Amniotic epithelial cell (primary cell): ENCODE measurements at places on chromosomes 6 and 20.

DNA sequence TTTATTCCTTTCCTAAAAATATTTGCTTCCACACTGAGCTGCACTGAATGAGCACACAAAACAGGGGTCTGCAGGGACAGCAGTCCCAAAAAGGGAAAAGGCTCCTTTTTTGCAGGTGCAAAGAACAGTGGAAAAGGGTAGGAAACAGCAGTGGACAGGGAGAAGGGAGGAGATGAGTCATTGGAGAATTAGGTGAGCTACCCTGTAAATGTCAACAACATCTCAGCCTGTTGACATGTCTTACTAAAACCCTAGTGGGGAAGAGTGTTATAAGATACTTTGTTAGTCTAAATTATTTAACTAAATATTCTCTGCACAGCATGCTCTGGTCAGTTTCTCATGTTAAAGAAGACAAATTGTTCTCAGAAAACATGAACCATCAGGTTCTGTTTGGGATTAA is 151.5 kb upstream of the FBXL4 start:
- no peak for DNase-seq

- no peak for DNase-seq
Measured at GRCh38 chr6:49966823-49967222, 2.6 kb downstream of the DEFB113 start.

DNA sequence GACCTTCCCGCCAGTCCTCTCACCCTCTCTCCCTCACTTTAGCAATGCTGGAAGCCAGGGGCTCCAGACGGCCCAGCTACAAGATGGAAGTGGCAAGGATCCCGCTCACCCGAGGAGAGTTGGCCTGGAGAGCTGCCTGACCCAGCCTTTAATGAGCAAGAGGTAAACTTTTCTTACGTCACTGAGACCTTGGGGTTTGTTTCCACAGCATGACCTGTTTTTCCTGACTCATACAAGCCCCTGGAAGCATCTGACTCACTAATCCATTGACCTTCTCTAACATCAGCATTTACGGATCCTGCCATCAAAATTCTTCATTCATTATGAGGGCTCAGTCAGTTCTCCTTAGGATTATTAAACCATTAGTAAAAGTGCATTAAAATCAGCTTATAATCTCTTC is 120.4 kb downstream of the MYLK4 start:
- DNase-seq = peak; percentile 97

GRCh38 chr20:37463726-37464494 is 57.1 kb upstream of the NNAT start:
- DNase-seq = no peak

GRCh38 chr20:41392871-41393704 is 26.5 kb upstream of the EMILIN3 start:
- DNase-seq = no peak

GRCh38 chr6:17863901-17864754 is 123.3 kb downstream of the KIF13A start:
- DNase-seq = peak; percentile 66

DNA sequence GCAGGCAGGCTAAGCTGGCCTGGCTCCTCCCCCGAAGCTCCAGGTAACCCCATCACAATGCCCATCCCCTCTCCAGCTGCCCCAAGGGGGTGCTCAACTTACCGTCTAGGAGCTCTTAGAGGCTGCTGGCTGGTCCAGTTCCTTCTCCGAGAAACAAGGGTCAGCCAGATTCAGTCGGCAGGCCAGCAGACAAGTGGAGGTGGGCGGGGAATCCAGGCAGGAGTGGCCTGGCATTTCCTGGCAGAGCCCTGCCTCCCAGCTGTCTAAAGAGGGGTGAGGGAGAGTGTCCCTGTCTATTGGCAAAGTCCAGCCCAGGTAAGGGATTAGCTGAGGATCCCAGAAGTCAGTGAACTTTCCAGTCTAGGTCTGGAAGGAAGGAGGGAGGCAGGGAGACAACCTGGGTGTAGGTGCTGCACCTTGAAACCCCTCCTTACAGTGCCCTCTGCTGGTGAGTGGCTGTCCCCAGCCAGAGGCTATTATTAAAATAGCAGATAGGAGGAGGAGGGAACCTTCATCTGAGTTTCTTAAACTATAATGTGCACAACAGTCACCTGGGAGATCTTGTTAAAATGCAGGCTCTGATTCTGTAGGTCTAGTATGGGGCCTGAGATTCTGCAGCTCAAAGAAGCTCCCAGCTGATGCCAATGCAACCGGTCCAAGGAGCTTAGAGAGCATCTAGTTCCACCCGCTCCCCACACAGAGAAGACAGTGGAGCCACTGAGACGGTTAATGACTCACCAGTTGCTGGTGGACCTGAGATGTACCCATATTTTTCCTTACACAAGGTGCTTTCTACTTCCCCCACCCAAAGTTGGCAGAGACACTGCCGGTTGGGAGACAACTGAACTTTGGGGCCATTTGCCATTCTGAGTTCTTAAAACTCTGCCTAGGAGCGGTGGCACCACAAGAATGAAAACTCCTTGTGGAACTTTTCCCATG is at the start of gene UNC5CL:
UNC5CL (minus strand) TSS at position 162 of the 939 bp plus-strand sequence. CDS start 4,147 bp downstream, outside the sequence.
- peak; percentile 17 for DNase-seq

DNA sequence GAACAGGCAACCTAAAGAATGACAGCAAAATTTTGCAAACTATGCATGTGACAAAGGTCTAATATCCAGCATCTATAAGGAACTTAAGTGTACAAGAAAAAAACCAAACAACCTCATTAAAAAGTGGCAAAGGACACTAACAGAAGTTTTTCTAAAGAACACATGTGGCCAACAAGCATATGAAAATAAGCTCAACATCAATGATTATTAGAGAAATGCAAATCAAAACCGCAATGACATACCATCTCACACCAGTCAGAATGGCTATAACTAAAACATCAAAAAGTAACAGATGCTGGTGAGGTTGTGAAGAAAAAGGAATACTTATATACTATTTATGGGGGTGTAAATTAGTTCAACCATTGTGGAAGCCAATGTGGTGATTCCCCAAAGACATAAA is 5.5 kb downstream of the RFPL4B start:
- DNase-seq = no peak

DNA sequence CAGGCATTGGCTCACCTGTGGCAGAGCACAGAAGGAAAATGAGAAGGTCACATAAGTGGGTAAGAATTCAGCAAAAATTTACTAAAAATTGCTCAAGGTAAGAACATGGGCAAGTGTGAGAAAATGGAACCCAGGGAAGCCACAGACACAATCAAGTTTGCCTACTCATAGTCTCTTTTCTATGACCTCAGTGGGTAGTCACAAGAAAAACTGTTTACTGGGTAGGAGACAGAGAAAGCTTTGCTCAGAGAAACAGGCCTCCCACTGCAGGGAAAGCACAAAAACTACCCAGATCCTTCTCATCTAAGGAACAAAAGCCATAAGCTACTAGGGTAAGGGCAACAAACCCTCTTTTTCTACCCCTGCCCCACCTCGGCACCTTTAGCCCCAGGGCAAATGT is 35.2 kb downstream of the FAM184A start:
- no peak for DNase-seq

- DNase-seq = no peak
Measured at GRCh38 chr20:39903806-39904465, 785.1 kb downstream of the MAFB start.

DNA sequence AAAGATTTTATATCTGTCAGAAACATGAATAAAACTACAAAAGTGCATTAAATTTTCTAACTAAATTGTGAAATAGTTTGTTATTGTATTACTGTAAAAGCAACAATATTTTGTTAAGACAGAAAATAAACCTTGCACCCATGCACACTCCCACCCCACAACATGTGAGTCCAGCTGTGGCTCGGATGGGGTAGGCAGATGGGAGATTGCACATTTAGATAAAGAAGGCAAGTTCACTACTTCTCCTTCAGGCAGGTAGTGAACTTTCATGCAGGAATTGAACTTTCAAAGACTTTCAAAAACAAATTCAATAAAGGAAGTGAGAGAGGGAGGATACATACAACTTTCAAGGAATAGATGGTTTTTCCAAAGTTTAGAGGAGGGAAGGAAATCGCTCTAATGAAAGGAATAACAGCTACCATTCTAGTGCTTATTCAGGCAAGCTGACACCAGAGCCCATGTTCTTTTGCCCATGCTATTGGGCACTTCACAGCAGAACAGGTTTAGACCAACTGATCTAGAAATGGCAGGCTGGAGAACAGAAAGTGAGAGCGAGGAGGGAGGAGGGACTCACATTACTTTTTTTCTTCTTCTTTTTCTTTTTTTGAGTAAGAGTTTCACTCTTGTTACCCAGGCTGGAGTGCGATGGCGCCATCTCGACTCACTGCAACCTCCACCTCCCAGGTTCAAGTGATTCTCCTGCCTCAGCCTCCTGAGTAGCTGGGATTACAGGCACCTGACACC is 28.5 kb downstream of the SF3B5 start:
- no peak for DNase-seq

DNA sequence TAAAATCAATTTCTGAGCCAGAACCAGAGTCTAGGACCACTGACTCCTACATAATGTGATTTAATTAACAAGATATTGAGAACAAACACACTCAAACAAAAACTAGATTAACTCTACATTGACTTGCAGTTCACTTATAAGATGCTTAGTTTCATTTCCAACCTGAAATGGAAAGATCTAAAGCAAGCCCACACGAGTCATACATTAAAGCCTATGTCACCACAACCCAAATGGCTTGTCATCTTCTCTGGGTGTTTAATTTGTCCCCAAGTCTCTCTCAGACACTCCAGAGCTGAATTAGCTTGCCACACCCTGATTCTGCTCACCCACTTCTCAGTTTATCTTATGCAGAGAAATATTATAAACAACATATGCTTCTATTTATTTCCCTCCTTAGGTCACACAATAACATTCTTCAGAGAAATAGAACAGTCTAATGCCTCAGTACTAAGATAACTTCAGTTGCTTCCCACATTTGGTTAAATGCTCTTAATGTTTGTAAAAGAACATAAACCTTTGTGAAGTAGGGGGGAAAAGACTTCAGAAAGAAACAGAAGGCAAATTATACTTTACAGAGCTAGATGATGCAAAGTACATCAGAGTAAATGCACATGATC is 8.8 kb upstream of the FBXO30 start:
- no peak for DNase-seq

DNA sequence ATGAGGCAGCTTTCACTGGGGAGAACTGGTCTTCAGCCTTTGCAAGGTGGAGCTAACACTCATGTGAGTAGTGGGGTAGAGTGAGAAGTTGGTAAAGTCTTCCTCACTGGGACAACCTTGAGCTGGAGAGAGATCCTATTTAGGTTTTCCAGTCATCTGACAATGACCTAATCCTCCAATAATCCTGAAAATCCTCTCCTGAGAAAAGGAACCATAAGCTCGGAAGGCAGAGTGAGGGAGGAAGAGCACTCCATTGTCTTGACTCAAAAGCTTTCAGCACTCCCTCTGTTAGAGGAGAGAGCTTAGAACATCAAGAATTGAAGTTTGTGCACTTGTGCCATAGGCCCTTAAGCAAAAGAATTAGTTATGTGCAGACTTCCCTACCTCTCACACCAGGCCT is 77.8 kb downstream of the TRAM2 start:
- DNase-seq = peak; percentile 66

- DNase-seq = no peak
Measured at GRCh38 chr6:168711049-168711640, 270.2 kb downstream of the SMOC2 start.

GRCh38 chr20:3800256-3800877 is 4.3 kb downstream of the CDC25B start:
- no peak for DNase-seq

DNA sequence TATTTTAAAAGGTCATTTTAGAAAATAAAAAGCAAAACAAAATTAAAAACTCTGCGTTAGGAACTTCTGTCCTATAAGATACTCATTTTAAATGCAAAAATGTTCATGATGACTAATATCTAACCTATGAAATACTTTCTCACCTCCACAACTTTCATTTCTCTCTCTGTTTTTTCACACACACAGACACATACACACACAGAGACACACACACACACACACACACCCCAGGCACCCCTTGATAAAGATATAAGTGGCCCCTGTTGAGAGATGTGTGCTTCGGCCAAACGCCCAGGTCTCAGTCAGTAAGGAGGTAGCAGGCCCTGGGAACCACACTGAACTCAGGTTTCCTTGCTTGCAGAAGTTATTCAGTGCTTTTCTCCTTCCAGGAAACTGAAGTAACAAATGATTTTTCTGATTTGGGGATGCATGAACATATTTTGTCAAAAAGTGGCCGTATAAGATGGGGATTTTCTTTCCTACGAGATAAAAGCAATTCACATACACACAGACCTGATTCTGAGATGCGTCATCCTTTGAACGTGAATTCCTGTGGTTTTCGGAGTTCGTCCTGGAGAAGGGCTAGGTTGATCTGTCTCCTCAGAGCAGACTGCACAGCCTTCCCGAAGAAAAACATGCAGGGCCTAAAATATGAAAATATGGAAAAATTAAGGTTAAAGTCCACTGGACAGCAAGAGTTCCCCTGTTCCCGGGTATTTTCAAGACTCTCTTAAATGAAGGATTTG is 306.8 kb upstream of the FOXQ1 start:
- peak; percentile 89 for DNase-seq

GRCh38 chr20:19257865-19258264 is 45.4 kb downstream of the SLC24A3 start:
- no peak for DNase-seq

DNA sequence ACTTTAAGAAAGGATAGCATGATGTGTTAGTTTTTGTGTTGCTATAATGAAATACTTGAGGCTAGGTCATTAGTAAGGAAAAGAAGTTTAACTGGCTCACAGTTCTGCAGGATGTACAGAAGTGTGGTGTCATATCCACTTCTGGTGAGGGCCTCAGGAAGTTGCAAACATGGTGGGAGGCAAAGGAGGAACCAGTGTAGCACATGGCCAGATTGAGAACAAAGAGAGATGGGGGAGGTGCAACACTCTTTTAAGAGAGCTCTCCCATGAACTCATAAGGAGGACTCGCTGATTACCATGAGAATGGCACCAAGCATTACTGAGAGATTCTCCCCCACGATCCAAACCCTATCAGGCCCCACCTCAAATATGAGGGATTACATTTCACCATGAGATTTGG is 265.4 kb downstream of the RIMS1 start:
- DNase-seq = no peak

DNA sequence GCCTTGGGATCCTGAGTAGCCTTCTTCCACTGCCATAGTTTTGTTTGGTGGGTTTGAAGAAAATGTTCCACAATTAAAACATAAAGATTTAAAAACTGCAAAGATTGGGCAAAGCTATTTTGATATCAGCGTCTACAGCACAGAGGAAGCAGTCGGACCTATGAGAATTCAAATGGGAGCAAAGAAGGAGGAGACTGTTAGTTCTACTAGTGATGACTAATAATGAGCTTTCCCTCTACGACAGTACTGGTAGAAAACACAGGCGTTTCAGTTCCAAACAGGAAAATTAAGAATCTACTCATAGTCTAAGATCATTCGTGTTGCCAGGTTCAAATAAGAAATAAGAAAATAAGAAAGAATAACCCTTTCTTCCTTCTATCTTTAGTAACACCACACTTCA is 121.2 kb downstream of the INSM1 start:
- DNase-seq = no peak

DNA sequence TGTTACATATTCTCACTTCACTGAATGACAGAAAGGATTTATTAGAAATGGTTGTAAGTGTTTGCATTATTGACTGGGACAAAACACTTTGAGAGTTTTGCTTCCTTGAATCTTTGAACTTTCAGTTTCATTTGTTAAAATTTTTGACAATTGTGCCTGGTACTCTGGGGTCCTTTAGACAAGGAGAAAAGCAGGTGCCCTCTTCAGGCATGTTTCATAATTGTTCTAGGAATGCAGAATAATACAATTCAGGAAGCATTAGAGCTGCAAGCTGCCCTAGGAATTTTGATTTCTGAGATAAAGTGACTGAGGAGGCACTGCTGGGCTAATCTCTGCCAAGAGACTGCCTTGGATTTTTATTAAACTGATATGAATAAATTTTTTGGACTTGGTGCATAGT is 49.7 kb downstream of the TOP1 start:
- peak; percentile 74 for DNase-seq

- no peak for DNase-seq
Measured at GRCh38 chr6:66057034-66057433, 350.0 kb upstream of the EYS start.
